ENCODE measurements at places on chromosomes 7 and 10. TPM values are rescaled to one million over a fixed set of nuclear protein-coding genes. Genes with fewer than 3 reads are reported as not detected.

Gene FRMD4A
- 0.98 TPM for total RNA-seq

Gene ADCY1
- total RNA-seq: 1.5 TPM

Gene MYL7
- total RNA-seq: not detected

Gene ADAM22
- 1.7 TPM for total RNA-seq

DNA sequence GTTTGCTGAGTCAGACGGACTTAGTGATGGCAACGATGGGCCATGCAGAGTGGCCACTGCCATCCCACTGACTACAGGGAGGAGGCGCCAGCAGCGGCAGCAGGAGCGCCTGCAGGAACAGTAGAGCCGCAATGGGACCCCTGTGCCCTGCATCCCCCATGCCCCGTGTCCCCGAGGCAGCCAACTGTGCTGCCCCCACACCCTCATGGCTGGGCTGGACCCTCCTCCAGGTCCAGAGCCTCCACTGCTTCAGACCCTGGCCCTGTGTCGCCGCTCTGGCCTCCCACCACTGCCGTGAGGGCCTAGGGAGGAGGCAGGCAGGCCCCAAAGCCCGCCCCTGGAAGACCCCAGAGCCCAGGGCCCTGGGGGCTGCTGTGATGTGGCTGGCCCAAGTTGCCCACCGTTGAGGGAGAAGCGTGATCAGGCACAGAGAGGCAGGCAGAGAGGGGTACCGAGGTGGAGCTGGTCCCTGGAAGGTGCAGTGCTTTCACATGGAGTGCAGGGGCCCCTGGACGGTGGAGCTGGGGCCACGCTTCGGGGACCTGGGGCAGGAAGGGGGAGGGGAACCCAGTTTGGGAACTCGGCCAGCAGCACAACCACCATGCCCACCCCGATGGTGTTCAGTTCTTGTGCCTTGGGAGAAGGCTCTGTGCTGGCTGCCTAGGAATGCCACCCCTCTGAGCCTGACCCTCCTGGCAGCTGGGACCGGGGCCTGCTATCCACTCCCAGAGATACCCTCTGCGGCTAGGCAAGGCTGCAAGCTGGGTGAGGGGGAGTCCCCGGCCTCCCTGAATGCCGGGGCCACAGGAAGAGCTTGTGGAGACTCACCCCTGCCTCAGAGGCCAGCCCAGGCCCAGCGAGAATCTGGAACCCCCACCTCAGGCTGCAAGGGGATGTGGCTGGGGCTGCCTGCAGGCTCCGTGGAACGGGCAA is 32.6 kb downstream of the DKK1 start:
- H3K27ac ChIP-seq: no peak overlapping the region
- H3K36me3 ChIP-seq: no peaks in the 10 kb centered on the region
- no peak for DNase-seq
- no peak overlapping the region for H3K4me3 ChIP-seq
- H3K27me3 ChIP-seq: no peaks in the 10 kb centered on the region

- peak within 1 kb of the TSS; percentile 94 for H3K4me3 ChIP-seq
- H3K27me3 ChIP-seq: peaks cover 35% of the 10 kb centered on the region
- peaks cover 37% of the 10 kb centered on the region for H3K4me1 ChIP-seq
- peak; percentile 80 for DNase-seq
- peaks cover 16% of the 10 kb centered on the region for H3K36me3 ChIP-seq
Observed at GRCh38 chr10:97498841-97499560, at the start of gene UBTD1. Gene UBTD1, plus strand, starts transcription at chr10:97498924. Its CDS starts 280 bp downstream, at chr10:97499204.

DNA sequence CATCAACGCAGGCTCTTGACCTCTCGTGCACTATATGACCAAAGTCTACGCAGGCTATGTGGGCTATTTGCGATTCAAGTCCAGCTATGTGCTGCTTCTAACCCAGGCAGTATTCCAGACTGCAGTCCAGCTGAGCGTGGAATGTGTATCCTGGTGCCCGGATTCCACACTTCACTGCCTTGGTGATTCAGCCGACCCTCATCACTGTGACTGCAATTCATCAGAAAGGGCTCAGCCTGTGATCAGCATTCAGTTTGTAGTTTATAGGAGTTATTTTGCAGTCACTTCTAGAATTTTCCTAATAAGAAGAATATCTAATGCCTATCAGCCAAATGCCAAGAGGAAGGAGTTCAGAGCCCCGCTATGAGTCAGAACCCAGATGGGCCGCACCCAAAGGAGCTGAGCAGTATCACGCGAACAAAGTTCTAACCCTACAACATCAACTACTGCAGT is 119.8 kb upstream of the LANCL2 start:
- no peak for DNase-seq
- H3K27me3 ChIP-seq: peaks cover 6% of the 10 kb centered on the region

DNA sequence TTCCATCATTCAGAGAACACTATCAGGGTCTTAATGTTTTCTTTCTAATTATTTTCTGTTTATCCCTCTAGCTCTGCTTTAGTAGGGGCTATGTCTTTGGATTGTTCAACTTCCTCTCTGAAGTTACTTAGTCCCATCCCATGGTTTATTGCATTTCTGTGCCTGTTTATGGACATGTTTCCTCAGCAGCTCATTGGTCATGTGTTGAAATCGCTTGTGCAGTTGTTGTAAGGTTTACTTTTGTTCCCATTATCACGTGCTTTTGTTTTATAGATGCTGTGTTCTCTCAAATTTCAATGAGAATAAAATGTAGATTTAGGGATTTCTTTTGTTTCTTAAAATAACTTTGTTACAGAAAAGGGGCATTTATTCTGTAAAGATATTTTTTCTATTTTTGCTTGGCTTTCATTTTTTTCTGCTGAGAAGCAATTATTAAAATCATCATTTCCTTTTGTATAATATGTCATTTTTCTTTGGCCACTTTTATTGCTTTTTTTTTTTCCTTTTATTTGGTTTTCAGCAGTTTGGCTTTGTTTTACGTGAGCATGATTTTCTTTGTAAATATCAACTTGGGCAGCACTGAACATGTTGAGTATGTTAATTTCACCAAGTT is 110.9 kb downstream of the CCDC7 start:
- H3K4me3 ChIP-seq: no peak overlapping the region
- DNase-seq: no peak
- H3K36me3 ChIP-seq: peaks cover 6% of the 10 kb centered on the region

DNA sequence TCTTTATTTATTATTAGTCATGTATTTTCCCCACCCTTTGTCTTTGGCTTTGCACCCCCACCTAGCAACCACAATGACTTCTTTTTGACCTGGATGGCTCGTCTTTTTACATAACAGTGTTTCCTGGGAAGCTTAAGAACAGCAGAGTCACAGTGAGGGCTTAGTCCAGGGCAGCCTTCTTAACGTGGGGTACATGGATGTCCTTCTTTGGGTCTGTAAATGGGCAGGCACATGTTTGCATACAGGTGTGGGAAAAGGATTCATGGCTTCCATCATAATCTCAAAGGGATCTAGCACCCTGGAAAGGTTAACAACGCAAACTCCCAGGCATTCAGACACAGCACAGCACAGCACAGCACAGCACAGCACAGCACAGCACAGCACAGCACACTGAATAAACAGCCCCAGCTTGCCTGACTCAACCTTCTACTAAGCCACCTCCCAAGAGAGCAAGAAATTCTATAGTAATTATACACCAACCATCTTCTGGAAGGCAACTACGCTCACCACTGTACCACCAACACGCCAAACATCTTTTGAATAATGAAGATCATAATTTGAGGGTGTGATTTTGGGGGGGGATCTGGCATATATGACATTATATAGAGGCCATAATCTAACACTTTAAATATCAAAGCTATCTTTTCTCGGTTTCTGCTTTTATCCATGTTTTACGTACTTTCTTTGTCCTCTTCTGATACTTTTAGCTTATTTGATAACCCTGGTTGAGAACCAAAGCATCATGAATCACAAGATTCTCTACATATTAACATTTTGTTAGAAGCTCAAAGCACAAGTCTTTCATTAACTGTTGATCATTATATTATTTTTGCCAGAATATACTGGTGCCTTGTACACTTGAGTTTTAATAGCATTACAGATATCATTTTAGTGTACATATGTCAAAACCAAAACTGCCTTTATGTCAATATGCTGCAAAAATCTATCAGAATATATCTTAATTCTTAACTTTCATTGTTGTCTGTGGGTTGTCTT is 177.2 kb upstream of the KLF14 start:
- peaks cover 77% of the 10 kb centered on the region for H3K4me1 ChIP-seq
- H3K27ac ChIP-seq: peak overlapping the region; percentile 91
- no peaks in the 10 kb centered on the region for H3K27me3 ChIP-seq
- peak overlapping the region; percentile 77 for H3K4me3 ChIP-seq

- H3K4me1 ChIP-seq: no peaks in the 10 kb centered on the region
- H3K36me3 ChIP-seq: no peaks in the 10 kb centered on the region
- H3K27ac ChIP-seq: no peak overlapping the region
- no peak overlapping the region for H3K4me3 ChIP-seq
Observed at GRCh38 chr7:108345710-108346336, 110.4 kb downstream of the NRCAM start.

DNA sequence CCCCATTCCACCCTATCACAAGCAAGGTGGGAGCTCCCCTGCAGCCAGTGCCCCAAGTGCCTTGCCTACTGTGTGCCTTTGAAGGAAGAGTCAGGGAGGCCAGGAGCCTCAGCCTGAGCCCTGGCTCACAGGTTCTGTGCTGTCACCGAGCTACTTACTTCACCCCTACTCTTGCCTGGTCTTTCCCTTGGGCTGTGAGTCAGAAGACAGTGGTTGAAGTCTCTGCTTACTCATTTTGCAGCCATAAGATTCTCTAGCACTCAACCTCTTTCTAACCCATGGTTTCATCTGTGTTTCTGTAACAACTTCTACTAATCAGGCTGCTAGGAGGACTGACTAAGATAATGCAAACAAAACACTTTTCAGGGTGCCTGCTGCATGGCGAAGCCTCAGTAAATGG is 114.5 kb downstream of the PLCE1 start:
- no peaks in the 10 kb centered on the region for H3K36me3 ChIP-seq
- H3K4me1 ChIP-seq: no peaks in the 10 kb centered on the region
- DNase-seq: no peak
- H3K27me3 ChIP-seq: peaks cover 2% of the 10 kb centered on the region

- no peaks in the 10 kb centered on the region for H3K4me1 ChIP-seq
- H3K27me3 ChIP-seq: peaks cover 47% of the 10 kb centered on the region
Observed at GRCh38 chr10:123986736-123987135, 95.1 kb upstream of the CPXM2 start.

GRCh38 chr7:116377721-116378120 is 121.8 kb upstream of the CAV2 start:
- no peaks in the 10 kb centered on the region for H3K4me1 ChIP-seq
- H3K27me3 ChIP-seq: peaks cover 5% of the 10 kb centered on the region
- H3K36me3 ChIP-seq: no peaks in the 10 kb centered on the region
- no peak for DNase-seq
- H3K4me3 ChIP-seq: no peak overlapping the region

GRCh38 chr10:28946479-28946878 is 269.2 kb downstream of the BAMBI start:
- no peak overlapping the region for H3K27ac ChIP-seq
- no peaks in the 10 kb centered on the region for H3K36me3 ChIP-seq
- peaks cover 3% of the 10 kb centered on the region for H3K27me3 ChIP-seq
- H3K4me3 ChIP-seq: no peak overlapping the region
- H3K4me1 ChIP-seq: no peaks in the 10 kb centered on the region

Measured in activated CD4-positive, alpha-beta T cell treated with anti-CD3 and anti-CD28 coated beads, Interleukin-2, amount 10 ng/mL, durations not matched to agents 24 days and 14 days (primary cell).